ENCODE measurements at places on chromosomes 11 and 22.

- DNase-seq = no peak
These were observed 2.0 kb upstream of the SAA1 start for GRCh38 chr11:18264035-18264434.

DNA sequence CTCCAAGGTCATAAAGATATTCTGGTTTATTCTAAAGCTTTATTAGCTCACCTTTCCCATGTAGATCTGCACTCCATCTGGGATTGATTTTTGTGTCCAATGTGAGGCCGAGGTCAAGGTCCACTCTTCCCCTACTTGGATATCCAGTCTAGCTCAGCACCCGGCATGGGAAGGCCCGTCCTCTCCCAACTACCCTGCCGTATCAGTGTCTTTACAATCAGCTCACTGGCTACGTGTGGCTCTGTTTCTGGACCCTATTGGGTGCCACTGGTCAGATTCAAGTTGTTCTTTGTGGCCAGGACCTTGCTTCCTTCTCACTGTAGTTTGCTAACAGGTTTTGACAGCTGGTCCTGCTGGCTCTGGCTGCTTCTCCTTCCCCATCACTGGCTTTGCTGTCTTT lies 30.9 kb downstream of the KCNQ1OT1 start:
- no peak for DNase-seq

GRCh38 chr11:122656631-122657101 lies 1.1 kb downstream of the UBASH3B start:
- DNase-seq = no peak

- no peak for DNase-seq
These were observed 10.7 kb downstream of the FAM111B start for GRCh38 chr11:59117774-59118173.

GRCh38 chr11:114377612-114378267 lies 22.6 kb downstream of the C11orf71 start:
- DNase-seq = no peak

GRCh38 chr11:35324981-35325380 lies 94.4 kb downstream of the SLC1A2 start:
- DNase-seq = no peak

GRCh38 chr22:32776397-32776796 lies 25.1 kb upstream of the TIMP3 start:
- no peak for DNase-seq

- no peak for DNase-seq
These were observed 202.0 kb downstream of the PGR start for GRCh38 chr11:100927579-100927978.

GRCh38 chr11:116162886-116163230 lies 609.9 kb downstream of the BUD13 start:
- DNase-seq = no peak

GRCh38 chr11:87437844-87438223 lies 400.1 kb downstream of the TMEM135 start:
- DNase-seq = no peak

- no peak for DNase-seq
These were observed 44.0 kb downstream of the GRAMD1B start for GRCh38 chr11:123473941-123474677.

- no peak for DNase-seq
These were observed 9.4 kb downstream of the CCDC188 start for GRCh38 chr22:20141186-20142077.

DNA sequence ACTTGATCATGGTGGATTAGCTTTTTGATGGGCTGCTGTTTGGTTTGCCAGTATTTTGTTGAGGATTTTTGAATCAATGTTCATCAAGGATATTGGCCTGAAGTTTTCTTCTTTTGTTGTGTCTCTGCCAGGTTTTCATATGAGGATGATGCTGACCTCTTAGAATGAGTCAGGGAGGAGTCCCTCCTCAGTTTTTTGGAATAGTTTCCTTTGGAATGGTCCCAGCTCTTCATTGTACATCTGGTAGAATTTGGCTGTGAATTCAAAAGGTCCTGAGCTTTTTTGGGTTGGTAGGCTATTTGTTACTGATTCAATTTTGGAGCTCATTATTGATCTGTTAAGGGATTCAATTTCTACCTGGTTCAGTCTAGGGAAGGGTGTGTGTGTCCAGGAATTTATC lies 78.1 kb downstream of the CTSC start:
- no peak for DNase-seq

- no peak for DNase-seq
These were observed 31.7 kb downstream of the EP300 start for GRCh38 chr22:41124086-41124485.

DNA sequence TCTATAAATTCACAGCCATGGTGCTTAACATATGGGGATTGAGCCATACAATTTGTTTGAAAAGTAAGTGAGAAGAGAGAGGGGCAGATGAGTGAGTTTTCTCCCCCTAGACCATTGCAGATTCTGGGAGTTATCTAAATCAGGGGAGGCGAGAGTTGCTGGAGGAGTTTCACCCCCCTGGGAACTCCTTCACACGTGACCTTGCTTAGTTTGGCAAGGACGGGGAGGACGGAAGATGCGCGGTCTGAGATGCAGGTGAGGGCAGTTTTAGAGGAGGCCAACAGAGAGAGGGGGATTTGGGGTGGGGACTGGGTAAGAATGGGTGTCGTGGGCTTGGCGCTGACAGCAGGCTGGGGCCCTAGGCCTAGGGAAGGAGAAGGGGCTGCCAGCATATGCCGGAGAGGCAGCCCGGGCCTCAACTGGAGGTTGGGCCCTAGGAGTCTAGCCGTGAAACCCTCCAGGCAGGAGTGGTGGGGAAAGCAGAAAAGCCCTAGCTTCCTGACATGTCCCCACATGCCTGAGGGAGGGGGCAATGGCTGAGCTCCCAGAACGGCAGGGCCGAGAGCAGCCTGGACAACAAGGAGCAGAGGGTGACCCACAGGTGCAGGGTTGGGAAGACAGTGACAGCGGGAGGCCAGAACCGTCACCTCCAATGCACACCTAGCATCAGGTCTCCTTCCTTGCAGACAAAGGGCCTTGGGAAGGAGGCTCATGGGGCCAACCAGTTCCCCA lies 63.9 kb downstream of the ELFN2 start:
- no peak for DNase-seq

GRCh38 chr11:119476666-119477331 lies 53.8 kb upstream of the THY1 start:
- DNase-seq = no peak

DNA sequence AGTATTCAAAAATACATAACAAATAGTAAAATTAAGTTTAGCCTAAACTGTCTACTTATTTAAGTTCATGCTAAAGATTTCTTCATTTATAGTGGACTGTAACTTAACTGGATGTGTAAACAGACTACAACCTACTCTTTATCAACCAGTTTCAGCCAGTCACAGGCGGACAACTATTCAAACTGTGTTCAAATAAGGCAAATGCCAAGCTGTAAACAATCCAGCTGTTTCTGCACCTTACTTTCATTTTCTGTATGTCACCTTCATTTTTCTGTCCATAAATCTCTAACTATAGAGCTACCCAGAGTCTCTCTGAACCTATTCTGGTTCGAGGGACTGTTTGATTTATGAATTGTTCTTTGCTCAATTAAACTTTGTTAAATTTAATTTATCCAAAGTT lies 992.8 kb downstream of the DLG2 start:
- DNase-seq = no peak

All from stimulated activated CD4-positive, alpha-beta T cell treated with anti-CD3 and anti-CD28 coated beads, Interleukin-15, amount 100 ng/mL, for 1 hour (primary cell).